RPMI7951 (cell line): ENCODE measurements at places on chromosomes 11 and 22. TPM values are rescaled to one million over a fixed set of nuclear protein-coding genes. Genes with fewer than 3 reads are reported as not detected.

DNA sequence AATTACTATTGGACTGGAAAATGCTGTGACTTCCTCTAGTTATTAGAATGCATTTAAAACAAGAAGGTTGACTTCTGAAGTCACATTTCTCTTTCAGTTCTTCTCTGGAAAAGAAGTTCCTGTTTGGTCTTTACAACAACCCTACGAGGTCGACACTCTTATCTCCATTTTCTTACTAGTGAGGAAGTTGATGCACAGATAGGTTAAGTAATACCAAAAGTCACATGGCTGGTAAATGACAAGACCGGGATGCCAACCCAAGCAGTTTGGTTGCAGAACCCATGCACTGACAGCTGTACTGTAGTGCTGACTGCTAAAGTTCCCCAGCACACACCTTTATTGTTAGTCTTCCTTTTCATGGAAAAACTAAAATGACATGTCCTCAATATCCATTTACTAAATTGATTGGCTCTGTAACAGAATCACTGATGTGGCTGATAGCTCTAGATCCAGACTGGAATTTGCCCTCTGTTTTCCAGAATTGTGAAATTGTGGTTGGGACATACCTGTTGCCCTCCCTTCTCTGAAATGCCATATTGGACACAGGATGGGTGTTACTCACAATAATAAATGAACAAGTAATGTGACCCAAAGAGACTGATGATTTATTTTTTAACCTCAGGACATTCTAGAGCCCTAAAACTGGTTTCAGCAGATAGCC, 9.4 kb upstream of the TECTA start:
- no peak for DNase-seq

The OR4B1 gene
- total RNA-seq: not detected in 2 replicates

The FAM180B gene
- total RNA-seq: not detected in 2 replicates

GRCh38 chr11:18836417-18836816, 44.8 kb upstream of the PTPN5 start:
- DNase-seq: peak; percentile 5

DNA sequence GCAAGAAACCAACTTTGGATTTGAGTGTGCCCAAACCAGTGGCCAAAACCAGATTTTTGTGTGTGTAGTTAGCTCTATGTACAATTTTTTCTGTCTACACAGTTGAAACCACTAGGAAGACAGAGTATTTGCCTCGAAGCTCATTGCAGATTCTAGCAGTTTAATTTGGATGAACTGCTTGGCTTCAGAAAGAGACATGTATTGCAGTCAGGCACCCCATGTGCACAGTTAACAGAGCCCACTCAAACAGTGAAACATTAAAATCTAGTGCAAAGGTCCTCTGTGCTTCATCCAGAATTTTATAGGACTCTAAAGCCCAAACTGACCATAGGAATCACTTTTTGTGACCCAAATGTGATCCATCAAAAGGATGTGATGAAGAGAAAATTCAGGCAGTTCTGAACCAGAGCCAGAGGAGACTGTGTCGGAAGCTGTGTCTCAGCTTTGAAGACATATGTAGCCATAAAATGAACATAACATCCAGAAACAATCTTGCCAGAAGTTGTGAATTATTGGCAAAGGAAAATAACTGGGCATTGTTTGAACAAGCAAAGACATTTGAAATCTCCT, 82.7 kb downstream of the PANX1 start:
- DNase-seq: no peak

GRCh38 chr11:122165607-122166371, 49.8 kb upstream of the BLID start:
- DNase-seq: no peak

The LIF gene
- 3.1 and 4.1 TPM in 2 replicates for total RNA-seq

- peak; percentile 9 for DNase-seq
Measured at GRCh38 chr11:92765965-92766371, 203.5 kb upstream of the MTNR1B start.

DNA sequence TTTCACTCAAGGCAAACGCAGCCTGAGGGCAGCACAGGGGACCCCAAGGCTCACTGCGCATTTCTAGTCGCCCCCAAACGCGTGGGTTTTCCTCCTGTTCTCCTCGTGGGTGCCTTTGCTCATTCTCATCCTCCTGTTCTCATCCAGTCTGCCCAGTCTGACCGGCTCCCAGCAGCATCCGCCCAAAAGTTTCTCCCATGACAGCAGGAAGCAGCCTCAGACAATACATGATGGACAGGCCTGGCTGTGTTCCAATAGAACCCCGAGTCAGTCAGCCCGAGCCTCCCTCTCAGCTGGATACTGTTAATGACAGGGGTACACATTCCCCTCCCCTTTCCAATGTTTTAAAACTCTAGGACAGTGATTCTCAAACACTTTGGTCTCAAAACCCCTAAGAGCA, 22.5 kb upstream of the KRTAP5-7 start:
- no peak for DNase-seq

DNA sequence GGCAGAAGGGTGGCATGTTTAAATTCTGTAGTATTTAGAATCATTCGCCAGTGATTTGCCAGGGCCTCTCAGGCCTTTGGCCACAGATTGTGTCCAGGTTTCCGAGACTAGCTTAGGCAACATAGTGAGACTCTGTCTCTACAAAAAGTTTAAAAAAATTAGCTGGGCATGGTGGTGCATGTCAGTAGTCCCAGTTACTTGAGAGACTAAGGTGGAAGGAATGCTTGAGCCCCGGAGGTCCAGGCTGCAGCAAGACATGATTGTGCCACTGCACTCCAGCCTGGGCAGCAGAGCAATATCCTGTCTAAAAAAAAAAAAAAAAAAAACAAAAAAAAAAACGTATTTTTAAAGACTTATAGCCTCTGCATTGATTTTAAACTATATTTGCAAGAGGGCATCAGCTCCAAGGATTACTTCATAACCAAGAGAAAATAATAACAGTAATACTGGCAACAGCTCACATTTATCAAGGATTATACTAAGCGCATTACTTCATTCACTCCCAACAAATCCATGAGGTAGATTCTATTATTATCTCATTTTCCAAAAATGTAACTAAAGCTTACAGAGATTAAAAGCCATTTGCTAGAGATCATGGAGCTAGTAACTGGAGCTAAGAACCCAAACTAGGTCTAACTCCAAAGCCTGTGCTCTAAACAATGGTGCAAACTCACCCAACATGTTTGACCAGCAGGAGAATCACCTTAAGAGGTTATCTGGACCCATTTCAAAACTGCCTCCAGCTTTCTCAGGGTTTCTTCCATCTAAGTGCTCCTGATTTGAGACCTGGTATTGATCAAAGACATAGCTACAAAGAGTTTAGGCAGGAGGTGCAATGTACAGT, 32.6 kb upstream of the SLC6A5 start:
- DNase-seq: no peak

DNA sequence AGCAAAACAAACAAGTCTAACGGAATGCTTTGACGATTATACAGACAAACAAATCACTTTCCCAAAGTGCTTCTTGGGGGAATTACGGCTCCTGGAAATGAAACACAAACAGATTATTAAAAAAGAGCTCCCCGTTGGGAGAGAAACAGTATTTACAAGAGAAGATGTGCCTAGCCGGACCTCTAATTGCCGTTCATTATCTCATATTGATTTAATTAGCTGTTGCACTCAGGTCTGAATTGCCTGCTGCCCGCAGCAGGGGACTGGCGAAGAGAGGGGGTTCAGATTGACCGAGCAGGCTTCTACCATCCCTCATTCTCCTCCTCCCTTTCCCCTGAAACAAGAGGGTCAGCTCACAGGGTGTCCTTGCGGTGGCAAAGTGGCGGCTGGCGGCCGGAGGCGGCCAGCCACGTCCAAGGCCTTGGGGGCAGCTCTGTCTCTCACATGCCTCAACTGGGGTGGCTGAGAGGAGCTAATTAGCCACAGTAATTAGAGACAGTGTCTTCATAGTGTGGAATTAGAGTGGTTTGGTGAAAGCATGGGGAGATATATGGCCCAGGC, 295.1 kb downstream of the MIAT start:
- DNase-seq: no peak

The TRPM5 gene
- total RNA-seq: not detected in 2 replicates

DNA sequence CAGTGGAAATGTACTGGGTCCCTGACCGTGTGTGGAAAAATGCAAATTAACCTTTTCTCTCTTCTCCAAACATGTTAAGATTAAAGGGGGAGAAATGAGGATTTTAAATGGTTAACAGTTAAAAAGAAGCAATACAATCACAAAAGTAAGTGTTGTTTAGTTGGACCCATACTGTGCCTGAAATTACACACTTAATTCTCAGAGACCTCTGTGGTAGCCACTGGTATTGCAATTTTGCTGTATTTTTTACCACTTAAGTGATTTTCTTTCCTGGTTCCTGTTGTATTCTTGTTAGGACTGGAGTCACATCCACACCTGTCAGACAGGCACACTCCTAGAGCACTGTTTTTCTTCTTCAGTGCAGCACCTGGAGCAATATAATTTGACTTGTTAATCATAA, 179.6 kb upstream of the PDGFD start:
- DNase-seq: no peak

GRCh38 chr22:20571531-20572007, 64.2 kb downstream of the MED15 start:
- DNase-seq: peak; percentile 24

- DNase-seq: no peak
Measured at GRCh38 chr22:48632646-48633246, 1194.9 kb downstream of the BRD1 start.

- DNase-seq: no peak
Measured at GRCh38 chr22:49724030-49724892, 103.4 kb downstream of the BRD1 start.

DNA sequence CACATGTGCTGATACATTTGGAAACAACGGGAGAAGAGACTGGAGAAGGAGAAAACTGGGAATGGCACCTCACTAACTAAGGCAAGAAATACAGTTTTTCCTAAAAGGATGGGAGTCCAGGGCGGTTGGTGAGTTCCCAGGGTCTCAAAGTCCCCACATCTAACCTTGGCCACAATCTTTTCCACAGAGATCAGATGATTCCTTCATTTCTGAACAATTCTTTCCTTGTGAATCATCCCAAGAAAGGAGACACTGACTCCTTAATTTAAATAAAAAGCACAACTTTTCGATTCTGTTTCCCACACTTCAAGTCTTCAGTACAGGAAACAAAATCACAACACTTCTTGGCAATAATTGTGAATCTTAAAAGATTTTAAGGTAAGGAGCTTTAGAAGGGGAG, 384.7 kb downstream of the DCDC1 start:
- peak; percentile 9 for DNase-seq

GRCh38 chr11:8650401-8650990, 32.0 kb downstream of the TRIM66 start:
- no peak for DNase-seq

DNA sequence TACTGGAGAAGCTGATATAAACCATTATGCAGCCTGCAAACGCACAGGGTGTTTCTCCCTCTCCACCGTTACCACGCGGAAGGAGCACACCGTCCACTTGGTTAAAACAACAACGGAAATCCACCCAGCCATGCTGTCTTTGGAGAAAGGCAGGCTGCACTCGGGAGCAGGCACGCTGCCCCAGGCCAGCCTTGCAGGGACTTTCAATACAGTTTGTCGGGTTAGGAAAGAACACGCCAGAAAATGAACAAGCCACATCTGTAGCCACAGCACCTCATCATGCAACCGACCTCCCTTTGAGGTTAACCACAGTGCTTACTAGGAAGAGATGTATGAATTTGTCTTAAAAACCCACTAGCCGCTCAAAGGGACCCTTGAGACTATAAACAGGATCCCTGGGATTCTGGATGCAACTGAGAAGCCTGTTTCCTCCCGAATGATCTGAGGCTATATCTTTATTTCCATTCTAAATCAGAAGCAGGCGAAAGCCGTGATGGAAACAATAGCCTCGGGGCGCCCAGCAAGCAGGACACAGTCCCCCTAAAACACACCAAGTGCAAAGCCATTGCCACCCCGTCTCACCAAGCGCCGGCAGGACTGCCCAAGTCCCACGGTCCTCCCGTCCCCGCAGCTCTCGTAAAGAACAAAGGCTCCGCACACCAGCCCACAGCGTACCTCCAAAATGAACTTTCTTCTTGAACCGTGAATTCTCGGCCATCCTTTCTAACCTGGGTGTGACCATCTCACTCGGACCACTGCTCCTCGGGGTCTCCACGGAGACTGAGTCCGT, 318.9 kb downstream of the CTTN start:
- DNase-seq: peak; percentile 61

- peak; percentile 70 for DNase-seq
Measured at GRCh38 chr22:45105281-45105702, 58.4 kb upstream of the NUP50 start.

GRCh38 chr11:67484847-67485311, 2.1 kb downstream of the AIP start:
- DNase-seq: no peak

DNA sequence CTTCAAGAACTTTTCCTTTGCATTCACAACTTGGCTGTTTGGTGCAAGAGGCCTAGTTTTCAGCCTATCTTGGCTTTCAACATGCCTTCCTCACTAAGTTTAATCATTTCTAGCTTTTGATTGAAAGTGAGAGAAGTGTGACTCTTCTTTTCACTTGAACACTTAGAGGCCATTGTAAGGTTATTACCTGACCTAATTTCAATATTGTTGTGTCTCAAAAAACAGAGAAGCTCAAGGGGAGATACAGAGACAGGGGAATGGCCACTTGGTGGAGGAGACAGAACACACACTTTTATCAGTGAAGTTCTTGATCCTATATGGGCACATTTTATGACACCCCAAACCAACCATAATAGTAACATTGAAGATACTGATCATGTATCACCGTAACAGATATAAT, 532.3 kb downstream of the DLG2 start:
- DNase-seq: no peak

The SLC37A2 gene
- 153 and 174 TPM in 2 replicates for total RNA-seq

DNA sequence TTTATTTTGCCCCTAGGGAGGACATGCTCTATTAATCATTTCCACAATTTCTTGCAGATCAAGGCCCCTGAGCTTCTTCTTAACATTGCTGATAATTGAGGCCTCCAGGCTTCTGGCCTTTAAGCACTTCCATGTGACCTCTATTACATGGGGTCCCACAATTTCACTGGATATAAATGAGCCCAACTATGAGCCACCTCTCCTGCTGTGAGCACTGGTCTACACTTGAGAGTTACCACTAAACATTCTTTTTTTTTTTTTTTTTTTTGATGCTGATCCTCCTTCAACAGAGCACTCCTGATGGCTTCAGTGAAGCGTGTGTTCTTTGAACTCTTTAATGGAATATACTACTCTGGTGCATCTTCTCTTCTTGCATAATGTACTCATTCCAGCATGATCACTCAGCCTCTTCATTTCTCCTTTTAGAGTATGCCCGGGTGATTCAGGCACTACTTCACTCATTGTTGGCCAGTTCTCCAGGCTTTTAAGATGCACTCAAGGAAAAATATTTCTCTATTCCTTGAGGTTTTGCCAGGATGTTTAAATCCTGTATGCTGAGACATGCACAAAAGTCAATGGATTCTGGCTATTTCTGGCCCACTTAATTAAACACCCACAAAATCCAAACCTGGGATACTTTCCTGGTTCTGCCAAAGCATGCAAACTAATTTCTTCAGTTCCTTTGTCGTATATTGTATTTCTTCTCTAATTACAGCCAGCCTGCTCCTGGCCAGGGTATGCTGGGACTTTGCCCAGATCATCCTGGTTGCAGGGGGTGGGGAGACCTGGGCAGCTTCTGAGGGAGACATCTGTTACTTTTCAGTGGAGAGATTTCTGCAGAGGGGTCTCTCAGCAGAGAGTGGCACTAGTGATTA, 257.8 kb upstream of the LUZP2 start:
- DNase-seq: no peak

- DNase-seq: no peak
Measured at GRCh38 chr11:78032090-78032489, 9.0 kb upstream of the KCTD14 start.

GRCh38 chr11:57501953-57502352, 13.5 kb downstream of the SLC43A1 start:
- peak; percentile 32 for DNase-seq

GRCh38 chr11:117907276-117908108, 21.7 kb downstream of the TMPRSS13 start:
- DNase-seq: peak; percentile 92

- DNase-seq: no peak
Measured at GRCh38 chr11:13260201-13260962, 17.2 kb upstream of the BMAL1 start.

The SPDYC gene
- not detected in 2 replicates for total RNA-seq
